ENCODE measurements at places on chromosomes 6 and 20.

GRCh38 chr20:62805155-62805710 is 598 bp downstream of the OGFR start:
- H3K27me3 ChIP-seq = no peaks in the 10 kb centered on the region
- peak; percentile 76 for DNase-seq
- peaks cover 18% of the 10 kb centered on the region for H3K4me1 ChIP-seq

GRCh38 chr6:70325009-70325408 is 22.1 kb upstream of the COL9A1 start:
- DNase-seq = no peak
- no peaks in the 10 kb centered on the region for H3K36me3 ChIP-seq

GRCh38 chr6:108574457-108575141 is 13.9 kb downstream of the FOXO3 start:
- no peak overlapping the region for H3K4me3 ChIP-seq
- no peak for DNase-seq
- peaks cover 3% of the 10 kb centered on the region for H3K4me1 ChIP-seq
- no peak overlapping the region for H3K27ac ChIP-seq
- H3K36me3 ChIP-seq = peaks cover 9% of the 10 kb centered on the region
- H3K27me3 ChIP-seq = peaks cover 8% of the 10 kb centered on the region

DNA sequence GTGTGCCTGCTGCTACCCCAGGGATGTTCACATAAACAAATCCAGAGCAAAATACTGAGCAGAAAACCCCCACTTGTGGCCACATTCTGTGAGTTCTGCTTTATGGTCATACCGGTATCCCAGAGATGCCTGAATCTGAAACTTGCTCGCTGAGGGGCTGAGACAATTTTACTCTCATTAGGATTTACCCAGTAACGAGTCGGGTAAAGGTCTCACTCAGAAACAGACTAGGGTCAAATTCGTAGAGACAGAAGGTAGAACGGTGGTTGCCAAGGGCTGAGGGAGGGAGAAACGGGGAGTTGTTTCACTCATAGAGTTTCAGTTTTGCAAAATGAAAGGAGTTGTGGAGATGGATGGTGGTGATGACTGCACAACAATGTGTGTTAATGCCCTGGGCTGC is 45.4 kb upstream of the NKX2-2 start:
- no peaks in the 10 kb centered on the region for H3K36me3 ChIP-seq
- peaks cover 27% of the 10 kb centered on the region for H3K4me1 ChIP-seq
- peak overlapping the region; percentile 72 for H3K4me3 ChIP-seq
- peak overlapping the region; percentile 67 for H3K27ac ChIP-seq
- H3K27me3 ChIP-seq = peaks cover 10% of the 10 kb centered on the region
- DNase-seq = peak; percentile 75

DNA sequence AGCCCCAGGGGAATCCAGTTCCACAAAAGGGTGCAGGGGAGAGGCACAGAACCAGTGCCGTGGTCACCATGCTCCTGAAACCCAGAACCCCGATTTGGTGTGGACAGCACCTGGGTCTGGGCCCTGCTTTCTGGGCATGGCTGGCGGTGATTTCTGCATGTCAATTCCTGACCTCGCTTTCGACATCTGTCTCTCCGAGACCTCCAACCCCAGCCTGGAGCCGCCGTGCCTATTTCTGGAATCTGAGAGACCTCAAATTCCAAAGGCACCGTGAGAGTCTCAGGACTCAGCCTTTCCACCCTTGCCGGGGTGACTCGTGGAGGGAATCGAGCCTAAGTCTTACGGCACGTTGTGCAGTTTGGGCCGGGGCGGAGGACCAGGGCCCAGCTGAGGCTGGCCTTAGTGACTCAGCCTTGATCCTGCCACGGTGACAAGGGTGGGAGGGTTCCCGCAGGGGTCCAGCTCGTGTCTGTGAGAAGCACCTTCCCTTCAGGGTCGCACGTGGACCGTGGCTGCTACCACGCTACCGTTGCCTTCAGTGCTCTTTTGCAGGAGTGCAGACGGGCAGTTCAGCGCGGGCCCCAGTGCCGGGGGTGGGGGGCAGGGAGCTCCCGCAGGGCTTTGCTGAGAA is 133.7 kb downstream of the PXDC1 start:
- H3K4me3 ChIP-seq = no peak overlapping the region
- no peaks in the 10 kb centered on the region for H3K36me3 ChIP-seq
- peaks cover 3% of the 10 kb centered on the region for H3K27me3 ChIP-seq
- H3K4me1 ChIP-seq = no peaks in the 10 kb centered on the region
- no peak for DNase-seq

DNA sequence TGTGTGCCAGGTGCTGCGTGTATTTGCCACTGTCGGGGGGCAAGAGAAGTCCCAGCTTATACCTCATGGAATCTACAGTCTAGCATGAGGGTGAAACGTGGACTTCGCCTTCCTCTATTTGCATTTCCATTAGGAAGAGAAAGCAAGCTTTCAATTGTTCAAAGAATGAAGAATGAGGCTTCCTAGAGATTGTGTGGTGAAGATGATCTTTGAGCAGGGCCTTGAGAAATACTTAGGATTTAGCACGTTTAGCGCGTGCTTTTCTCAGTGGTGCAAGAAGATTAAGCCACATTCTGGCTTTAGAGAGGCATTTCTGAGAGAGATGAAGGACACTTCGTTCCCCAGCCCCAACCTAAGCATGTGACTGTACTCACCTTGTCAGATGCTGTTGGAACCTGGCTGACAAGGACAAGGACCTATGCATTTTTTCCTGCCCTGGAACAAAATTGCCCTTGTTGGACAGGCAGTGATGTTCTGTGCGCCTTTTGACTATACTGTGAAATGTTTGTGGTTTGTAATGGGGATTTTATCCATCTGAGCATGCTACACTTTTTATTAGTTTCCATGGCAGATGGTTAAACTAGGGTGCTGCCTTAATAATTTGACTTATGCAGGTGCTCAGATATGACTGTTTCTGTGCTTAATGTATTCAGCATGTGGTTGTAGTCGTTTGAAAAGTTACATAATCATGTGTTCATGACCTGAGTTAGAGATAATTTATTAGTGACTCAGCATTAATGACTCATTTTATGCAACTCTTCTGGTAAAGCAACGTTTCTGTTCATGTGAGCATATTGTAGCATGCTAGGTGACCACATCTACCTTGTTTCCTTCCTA is 10.7 kb downstream of the TULP4 start:
- H3K36me3 ChIP-seq = peaks cover 19% of the 10 kb centered on the region
- DNase-seq = no peak
- H3K4me1 ChIP-seq = peaks cover 33% of the 10 kb centered on the region
- no peaks in the 10 kb centered on the region for H3K27me3 ChIP-seq

- DNase-seq = peak; percentile 98
- H3K4me1 ChIP-seq = peaks cover 29% of the 10 kb centered on the region
- peaks cover 2% of the 10 kb centered on the region for H3K36me3 ChIP-seq
- H3K27ac ChIP-seq = peak overlapping the region; percentile 98
- peaks cover 4% of the 10 kb centered on the region for H3K27me3 ChIP-seq
- peak overlapping the region; percentile 86 for H3K4me3 ChIP-seq
Observed at GRCh38 chr6:158868890-158869825, 50.0 kb upstream of the EZR start.

DNA sequence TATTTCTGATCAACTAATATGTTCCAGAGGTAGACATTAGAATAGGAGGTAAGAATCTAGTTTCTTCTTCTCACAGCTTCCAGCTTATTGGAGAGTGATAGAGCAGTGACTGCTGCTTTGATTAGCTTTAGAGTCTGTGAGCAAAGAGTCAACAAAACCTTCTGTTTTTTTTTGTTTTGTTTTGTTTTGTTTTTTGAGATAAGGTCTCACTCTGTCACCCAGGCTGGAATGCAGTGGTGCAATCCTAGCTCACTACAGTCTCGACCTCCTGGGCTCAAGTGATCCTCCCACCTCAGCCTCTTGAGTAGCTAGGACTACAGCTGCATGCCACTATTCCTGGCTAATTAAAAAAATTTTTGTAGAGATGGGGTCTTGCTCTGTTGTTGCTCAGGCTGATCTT is 39.3 kb downstream of the TSBP1 start:
- no peak for DNase-seq
- H3K4me3 ChIP-seq = no peak overlapping the region
- peaks cover 26% of the 10 kb centered on the region for H3K27me3 ChIP-seq
- no peak overlapping the region for H3K27ac ChIP-seq
- no peaks in the 10 kb centered on the region for H3K4me1 ChIP-seq

DNA sequence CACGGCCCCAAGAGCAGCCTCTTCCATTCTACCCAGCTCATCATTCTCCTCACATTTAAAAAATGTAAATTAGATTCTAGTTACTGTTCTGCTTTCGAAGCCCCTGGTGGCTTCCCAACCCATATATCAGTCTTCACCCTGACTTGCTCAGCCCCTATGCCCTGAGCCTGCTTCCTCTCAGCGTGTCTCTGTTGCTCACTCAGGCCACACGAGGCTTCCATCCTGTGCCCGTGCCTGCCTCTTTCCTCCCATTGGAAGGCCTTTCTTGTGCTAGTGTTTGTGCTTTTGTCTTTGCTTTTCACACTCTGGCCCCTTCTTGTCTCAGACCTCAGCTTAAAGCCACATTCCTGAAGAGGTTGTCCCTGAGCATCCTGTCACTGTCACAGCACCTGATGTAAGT is 78.1 kb downstream of the AFDN start:
- peak; percentile 29 for DNase-seq
- H3K4me1 ChIP-seq = no peaks in the 10 kb centered on the region
- no peaks in the 10 kb centered on the region for H3K27me3 ChIP-seq
- no peaks in the 10 kb centered on the region for H3K36me3 ChIP-seq
- no peak overlapping the region for H3K4me3 ChIP-seq
- no peak overlapping the region for H3K27ac ChIP-seq

- peaks cover 2% of the 10 kb centered on the region for H3K27me3 ChIP-seq
- no peaks in the 10 kb centered on the region for H3K4me1 ChIP-seq
- H3K36me3 ChIP-seq = no peaks in the 10 kb centered on the region
- no peak overlapping the region for H3K27ac ChIP-seq
- DNase-seq = no peak
- no peak overlapping the region for H3K4me3 ChIP-seq
Observed at GRCh38 chr6:79427721-79428120, 109.5 kb downstream of the LCA5 start.
